ENCODE measurements at places on chromosomes 5 and 9.

DNA sequence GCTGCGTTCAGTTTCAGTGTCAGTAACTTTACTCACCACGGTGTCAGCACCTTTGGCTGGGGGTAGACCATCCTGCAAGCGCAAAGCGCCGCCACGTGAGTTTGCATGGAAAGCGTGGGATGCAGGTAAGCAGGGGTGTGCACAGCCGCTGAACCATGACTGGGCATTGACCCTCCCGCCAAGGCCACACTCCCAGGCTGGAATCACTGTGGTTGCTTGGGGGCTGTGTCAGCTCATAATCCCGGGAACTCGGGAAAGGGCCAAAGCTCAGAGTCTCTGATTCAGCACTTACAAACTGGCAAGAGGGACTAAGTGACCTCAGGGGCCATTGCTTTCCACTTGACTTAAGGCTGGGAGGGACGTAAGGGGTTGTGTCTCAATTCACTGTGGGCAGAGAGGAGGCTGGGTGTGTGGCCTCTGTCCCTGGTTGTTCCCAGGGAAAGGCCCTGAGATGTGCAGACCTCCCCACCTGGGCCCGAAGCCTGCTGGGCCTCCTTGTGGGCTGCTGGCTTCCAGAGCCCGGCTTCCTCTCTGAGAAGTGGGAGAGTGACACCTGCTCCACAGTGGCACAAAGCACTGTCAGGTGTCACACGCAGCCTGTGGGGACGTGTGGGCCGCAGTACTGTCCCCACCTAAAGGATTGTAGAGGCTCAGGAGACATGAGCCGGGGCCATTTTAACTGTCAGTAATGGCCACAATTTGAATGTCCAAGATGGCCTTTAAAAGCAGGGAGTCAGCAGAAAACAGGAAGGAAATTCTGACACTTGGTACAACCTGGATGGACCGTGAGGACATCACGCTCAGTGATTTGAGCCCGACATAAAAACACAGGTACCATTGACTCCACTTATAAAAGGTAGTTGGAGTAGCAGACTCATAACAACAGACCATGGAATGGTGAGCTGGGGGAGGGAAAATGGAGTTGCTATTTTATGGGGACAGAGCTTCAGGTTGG lies 16.7 kb downstream of the ABO start:
- no peak for DNase-seq

- DNase-seq: peak; percentile 69
Measured at GRCh38 chr5:52840277-52841050, 52.7 kb downstream of the ITGA1 start.

DNA sequence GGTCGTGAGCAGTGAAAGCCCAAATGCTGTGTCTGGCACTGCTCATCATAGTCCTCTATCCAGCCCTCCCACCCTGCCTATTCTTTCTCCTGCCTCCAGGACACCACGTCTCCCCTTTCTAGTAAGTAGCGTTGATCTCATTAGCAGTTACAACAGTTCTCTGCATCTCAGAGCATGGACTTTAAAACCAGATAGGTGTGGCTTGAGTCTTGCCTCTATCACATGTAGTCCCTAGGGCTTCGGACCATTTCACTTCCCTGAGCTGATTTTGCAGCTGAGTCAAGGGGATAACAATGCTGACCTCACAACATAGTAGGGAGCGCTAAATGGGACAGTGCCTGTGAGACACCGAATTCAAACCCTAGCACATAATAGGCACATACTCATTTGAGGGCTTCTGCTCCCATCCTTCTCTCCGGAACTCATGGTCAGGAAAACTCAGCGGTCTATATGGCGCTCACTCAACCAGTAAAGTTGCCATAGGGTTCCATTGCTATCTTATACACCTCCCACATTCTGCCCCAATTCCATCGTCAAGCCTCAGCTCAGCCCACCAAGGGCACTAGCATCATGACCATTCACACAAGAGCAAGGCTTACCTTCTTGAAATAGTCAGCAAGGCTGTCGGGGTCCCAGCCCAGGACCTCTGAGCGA lies 515 bp downstream of the LCP2 start:
- no peak for DNase-seq

- no peak for DNase-seq
Measured at GRCh38 chr5:52856564-52856963, 68.8 kb downstream of the ITGA1 start.

DNA sequence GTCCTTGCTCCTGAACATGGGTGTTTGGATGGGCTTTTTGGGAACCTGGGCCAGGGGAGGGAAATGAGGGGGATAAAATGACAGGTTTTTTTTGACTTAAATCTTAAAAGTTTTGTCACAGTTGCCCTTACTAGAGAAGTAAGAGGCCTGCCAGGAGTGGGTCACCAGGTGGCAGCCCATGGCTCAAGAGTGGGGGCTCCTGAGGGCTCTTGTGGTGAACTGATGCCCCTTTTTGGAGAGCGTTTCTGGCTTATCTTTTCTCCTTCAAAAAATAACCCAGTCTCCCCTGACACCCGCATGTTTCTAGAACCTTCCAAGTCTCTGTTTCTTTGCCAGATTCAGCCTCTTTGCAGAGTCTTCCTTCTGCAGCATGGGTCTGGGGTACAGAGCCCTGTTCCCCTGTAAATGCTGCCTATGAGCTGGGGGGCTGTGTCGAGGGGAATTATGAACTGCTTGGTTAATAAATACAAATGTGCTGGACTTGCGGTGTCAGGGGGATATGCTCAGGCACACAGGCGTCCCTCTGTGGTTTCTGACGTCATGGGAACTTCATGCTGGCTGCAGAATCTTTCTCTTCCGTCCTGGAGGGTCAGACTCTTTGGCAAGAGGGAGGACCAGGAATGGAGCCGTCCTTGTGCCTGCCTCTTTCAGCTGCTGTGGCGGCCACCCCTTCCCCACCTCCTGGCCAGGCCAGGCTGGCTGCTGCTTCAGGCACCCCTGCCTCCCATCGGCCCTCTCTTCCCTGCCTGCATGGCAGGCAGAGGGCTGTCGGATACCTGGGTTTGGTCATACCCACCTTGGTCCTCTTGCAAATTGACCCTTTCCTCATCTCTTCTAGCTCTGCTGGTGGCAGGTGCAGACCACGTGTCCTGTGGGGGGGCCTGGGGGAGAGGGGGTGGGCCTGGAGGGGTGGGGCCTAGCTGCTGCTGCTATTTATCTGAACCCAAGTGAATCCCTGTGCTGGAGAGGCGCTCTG lies 30.1 kb downstream of the PTPA start:
- peak; percentile 87 for DNase-seq

GRCh38 chr9:129869585-129870501 lies 34.6 kb downstream of the USP20 start:
- DNase-seq: no peak

- no peak for DNase-seq
Measured at GRCh38 chr5:33475706-33476105, 34.9 kb downstream of the TARS1 start.

- DNase-seq: no peak
Measured at GRCh38 chr5:123720339-123720738, 208.4 kb downstream of the CSNK1G3 start.

GRCh38 chr9:89969881-89970639 lies 365.2 kb downstream of the GADD45G start:
- DNase-seq: no peak

DNA sequence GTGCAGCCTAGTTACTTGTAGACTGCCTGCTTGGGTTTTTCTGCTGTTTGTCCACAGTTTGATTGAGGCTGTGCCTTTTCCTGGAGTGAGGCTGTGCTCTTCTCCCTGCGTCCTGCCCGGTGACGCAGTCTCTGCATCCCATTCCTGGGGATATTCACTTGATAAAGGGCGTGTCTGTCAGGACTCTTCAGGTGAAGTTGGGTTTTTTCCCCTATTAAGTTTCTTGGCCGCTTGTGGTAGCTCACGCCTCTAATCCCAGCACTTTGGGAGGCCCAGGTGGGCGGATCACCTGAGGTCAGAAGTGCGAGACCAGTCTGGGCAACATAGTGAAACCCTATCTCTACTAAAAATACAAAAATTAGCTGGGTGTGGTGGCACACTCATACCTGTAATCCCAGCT lies 50.0 kb upstream of the SUSD3 start:
- no peak for DNase-seq

GRCh38 chr5:131245312-131245711 lies 18.5 kb upstream of the CDC42SE2 start:
- DNase-seq: no peak

DNA sequence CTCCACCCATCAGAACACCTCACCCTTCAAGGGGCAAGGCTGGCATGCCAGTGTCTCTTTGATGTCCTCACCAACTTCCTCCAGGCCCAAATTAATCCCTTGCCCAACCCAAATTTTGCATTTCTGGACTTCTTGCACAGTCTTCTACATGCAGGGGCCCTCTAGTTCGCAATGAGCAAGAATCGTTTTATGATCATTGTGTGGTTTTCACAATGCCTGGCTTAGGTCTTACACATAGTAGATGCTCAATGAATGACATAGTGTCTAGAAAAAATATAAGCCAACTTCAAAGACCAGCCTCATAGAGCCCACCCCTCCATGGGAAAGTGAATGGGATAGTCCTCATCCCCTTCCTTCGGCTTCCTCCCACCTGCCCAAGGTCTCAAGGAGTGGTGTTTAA lies 9.8 kb upstream of the ESM1 start:
- no peak for DNase-seq

GRCh38 chr9:2415326-2415725 lies 206.3 kb upstream of the VLDLR start:
- no peak for DNase-seq

- no peak for DNase-seq
Measured at GRCh38 chr5:78341440-78341839, 19.0 kb upstream of the SCAMP1 start.

GRCh38 chr9:96040591-96041461 lies 165.3 kb downstream of the ERCC6L2 start:
- DNase-seq: no peak

- DNase-seq: no peak
Measured at GRCh38 chr9:135903358-135903656, 4.0 kb downstream of the CAMSAP1 start.

- DNase-seq: no peak
Measured at GRCh38 chr9:19568946-19569345, 160.1 kb downstream of the ACER2 start.

- DNase-seq: no peak
Measured at GRCh38 chr5:180394031-180394636, 41.0 kb upstream of the GFPT2 start.

DNA sequence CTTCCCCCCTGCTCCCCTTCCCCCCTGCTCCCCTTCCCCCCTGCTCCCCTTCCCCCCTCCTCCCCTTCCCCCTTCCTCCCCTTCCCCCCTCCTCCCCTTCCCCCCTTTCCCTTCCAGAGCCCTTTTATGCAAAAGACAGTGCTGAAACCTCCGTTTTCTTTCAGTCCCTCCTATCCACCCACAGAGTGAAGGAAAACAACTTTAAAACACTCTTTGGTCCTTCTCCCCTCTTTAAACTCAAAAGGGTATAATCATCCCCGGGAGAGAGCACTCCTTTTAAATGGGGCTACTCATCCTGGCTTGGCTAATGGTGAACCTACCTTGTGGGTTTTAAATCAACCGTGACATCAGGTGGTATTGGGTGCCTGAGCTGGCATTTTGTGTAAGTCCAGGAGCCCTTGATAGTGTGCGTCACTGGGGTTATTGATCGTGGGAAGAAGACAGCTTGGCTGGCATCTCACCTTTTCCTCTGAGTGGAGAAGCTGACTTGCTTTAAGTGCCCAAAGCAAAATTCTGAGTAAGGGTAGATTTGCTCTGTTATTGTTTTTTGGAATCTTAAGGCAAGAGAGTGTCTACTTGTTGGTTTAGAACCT lies 2.7 kb downstream of the LARP1 start:
- DNase-seq: peak; percentile 55

- DNase-seq: no peak
Measured at GRCh38 chr9:4243113-4243512, 56.8 kb downstream of the GLIS3 start.

- no peak for DNase-seq
Measured at GRCh38 chr9:76231001-76231400, 163.2 kb downstream of the RFK start.

- no peak for DNase-seq
Measured at GRCh38 chr9:129208207-129209032, 30.4 kb upstream of the IER5L start.

DNA sequence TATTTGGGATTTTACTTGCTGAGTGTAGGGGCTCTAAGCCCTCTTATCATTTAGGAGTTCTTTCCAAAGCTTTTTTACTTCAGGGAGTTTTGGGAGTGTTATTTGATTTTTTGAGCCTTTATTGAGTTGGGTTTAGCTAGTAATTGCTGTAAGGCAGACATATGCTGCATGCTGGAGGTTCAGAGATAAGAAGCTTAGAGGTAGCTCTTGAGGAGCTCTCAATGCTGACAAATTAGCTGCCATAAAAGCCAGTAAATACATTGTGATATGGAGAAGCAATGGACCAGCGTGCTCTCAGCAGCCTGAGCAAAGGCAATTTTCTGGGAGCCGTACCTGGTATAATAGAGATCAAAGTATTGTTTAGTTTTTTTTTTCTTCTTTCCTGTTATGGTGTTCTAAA lies 11.6 kb downstream of the ARHGEF28 start:
- DNase-seq: no peak

DNA sequence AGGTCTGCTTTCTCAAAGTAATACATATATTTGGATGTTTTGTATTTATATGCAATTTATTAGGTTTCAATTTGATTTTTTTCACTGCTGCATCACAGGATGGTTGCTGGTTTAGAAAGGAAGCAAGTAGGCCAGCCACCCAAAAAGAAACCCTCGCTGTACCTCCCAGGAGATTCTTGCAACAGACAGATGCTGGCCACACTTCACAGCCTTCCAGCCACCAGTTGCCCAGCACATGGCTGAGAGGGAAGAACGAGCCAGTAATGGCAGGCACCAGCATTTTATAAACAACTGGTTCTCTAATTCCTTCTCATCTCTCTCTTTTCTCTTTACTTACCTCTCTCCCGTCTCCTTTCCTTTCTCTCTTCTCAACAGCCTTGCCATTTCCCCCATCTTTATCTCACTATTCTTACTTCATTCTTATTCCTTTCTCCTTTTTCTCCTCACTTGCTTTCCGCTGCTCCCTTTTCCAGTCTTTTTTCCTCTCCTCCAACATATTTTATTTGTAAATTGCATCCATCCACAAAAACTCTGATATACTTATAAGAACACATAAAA lies 38.9 kb downstream of the EFNA5 start:
- no peak for DNase-seq

GRCh38 chr5:592158-592557 lies 20.0 kb upstream of the CEP72 start:
- DNase-seq: no peak

DNA sequence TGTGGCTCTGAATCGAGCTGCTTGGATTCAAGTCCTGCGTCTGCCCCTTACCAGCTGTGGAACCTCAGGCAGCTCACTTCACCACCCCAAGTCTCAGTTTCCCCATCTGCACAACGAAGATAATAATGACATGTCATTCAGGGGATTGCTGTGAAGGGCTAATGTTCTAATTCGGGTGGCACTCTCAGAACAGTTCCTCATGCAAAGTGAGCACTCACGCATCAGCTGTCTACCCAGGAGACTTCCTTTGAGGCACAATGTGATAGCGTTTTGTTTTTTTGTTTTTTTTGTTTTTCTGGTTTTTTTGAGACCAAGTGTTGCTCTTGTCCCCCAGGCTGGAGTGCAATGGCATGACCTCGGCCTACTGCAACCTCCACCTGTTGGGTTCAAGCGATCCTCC lies 56.4 kb downstream of the NTNG2 start:
- DNase-seq: no peak
